Spinal cord (tissue), 10 donors: ENCODE measurements at places on chromosomes 6 and 20.

- no peaks in the 10 kb centered on the region for H3K27me3 ChIP-seq
- no peaks in the 10 kb centered on the region for H3K36me3 ChIP-seq
- no peaks in the 10 kb centered on the region for H3K4me1 ChIP-seq
- no peak overlapping the region for H3K27ac ChIP-seq
- H3K4me3 ChIP-seq, result no peak overlapping the region
These were observed 14.0 kb upstream of the BTN3A2 start for GRCh38 chr6:26350858-26351543.

DNA sequence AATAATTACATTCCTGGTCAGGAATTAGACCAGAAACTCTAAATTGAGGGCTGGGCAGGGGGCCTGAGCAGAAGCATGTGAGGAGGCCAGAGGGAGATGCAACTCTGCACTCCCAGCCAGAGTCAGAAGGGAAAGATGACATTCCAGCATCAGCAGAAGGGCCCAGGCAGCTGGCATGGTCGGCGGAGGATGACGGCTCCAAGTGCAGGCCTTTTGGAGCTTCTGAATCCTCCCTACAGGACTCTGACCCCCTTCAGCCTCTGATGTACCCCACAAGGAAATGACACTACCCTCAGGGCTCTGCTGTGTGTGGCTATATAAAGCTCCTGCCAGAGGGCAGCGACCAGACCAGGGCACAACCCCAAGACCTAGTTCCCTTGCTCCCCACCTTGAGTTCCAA is 1.9 kb downstream of the LRFN2 start:
- DNase-seq, result no peak
- H3K4me3 ChIP-seq, result peak overlapping the region; percentile 51
- peaks cover 27% of the 10 kb centered on the region for H3K4me1 ChIP-seq

DNA sequence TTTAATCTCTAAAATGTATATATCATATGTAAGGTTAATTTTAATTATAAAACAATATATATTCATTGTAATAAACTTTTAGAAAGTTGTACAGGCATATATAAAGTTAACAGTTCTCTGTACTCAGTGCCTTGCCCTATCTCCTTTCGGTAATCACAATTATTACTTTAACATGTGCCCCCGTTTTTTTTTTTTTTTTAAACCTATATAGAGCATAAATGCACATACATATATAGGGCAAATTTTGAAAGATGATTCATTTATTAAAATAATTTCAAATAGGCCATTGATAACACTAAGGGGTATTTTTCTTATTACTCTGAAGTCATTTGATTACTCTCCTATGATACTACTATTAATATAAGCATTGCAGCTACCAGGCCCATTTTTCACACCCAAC is 1.9 kb downstream of the ASF1A start:
- peaks cover 3% of the 10 kb centered on the region for H3K36me3 ChIP-seq
- DNase-seq, result no peak
- H3K27ac ChIP-seq, result no peak overlapping the region
- H3K4me1 ChIP-seq, result peaks cover 4% of the 10 kb centered on the region

- DNase-seq, result no peak
- no peak overlapping the region for H3K4me3 ChIP-seq
- no peak overlapping the region for H3K27ac ChIP-seq
- H3K4me1 ChIP-seq, result peaks cover 8% of the 10 kb centered on the region
- no peaks in the 10 kb centered on the region for H3K36me3 ChIP-seq
These were observed 412.7 kb upstream of the SOX4 start for GRCh38 chr6:21180800-21181337.

DNA sequence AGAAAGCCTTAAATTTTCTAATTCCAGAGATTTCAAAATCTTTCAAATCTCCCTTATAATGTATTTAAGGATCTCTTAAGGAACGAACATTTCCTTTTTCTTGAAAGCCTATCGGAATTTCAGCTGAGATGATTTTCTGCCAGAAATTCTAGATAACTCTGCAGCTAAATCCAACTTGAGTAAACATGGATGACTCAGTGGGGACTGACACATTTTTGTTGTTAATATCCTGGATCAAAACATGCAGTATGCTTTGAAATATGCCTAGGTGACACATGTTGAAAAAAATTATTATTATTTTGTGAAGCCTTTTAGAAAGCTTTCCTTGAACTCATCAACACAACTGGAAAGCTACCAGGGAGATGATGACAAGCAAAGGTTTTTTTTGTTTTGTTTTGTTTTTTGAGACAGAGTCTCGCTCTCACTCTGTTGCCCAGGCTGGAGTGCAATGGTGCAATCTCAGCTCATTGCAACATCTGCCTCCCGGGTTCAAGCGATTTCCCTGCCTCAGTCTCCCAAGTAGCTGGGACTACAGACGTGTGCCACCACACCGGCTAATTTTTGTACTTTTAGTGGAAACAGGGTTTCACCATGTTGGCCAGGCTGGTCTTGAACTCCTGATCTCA is 140.1 kb upstream of the SNX9 start:
- H3K4me1 ChIP-seq, result peaks cover 11% of the 10 kb centered on the region
- no peaks in the 10 kb centered on the region for H3K27me3 ChIP-seq
- H3K4me3 ChIP-seq, result no peak overlapping the region
- DNase-seq, result no peak
- no peak overlapping the region for H3K27ac ChIP-seq

DNA sequence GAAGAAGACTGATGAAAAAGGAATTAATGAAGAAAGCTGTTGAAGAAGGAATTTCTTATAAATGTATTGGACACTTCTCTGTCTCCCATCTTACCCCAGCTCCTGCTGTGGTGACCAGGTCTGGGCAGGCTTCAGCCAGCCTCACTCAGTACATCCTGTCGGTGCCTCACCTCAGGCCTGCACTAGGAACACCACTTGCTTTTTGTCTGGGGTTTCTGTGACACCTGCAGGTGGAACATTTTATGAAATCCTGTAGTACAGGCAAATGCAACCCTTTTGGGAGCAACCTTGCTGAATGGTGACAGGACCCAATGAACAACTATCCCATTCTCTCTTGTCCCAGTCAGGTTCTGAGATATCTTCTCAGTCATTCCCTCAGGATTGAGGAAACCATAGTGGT is 129.7 kb downstream of the PRDM13 start:
- H3K27me3 ChIP-seq, result no peaks in the 10 kb centered on the region
- H3K27ac ChIP-seq, result no peak overlapping the region
- no peak overlapping the region for H3K4me3 ChIP-seq
- no peak for DNase-seq

DNA sequence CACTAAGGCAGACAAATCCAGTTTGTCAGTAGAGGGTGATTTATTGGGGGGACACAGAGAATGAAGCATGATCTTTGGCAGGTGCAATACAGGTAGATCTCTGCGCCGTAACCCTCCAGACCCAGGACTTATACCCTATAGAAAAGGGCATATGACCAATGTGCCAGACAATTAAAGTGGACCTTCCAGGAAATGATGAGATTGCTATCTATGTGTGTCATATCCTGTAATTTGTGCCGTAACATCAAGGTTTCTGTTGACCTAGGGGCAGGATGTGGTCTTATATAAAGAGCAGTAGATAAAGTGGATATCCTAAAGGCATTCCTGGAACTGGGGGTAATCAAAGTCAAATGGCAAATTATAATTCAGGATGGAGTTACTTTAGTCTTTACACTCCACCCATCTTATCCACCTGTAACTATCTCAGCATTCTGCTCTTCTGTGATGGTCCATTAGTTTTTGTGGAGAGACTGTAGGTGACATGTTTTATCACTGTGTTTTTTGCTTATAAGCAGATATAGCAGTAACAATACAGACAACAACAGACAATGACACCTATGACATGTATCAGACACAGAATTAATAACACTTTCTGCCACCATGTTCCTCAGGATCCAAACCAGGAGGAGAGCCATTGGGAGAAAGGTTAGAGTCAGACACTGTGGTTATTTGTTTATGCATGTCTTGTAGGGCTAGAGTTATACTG is 43.1 kb upstream of the ZNF337 start:
- H3K36me3 ChIP-seq, result no peaks in the 10 kb centered on the region
- H3K4me1 ChIP-seq, result no peaks in the 10 kb centered on the region
- H3K27me3 ChIP-seq, result no peaks in the 10 kb centered on the region

GRCh38 chr20:50560867-50561266 is 50.7 kb downstream of the PTPN1 start:
- peaks cover 8% of the 10 kb centered on the region for H3K4me1 ChIP-seq
- no peak overlapping the region for H3K27ac ChIP-seq
- no peak for DNase-seq
- H3K4me3 ChIP-seq, result no peak overlapping the region

- no peak overlapping the region for H3K27ac ChIP-seq
- H3K27me3 ChIP-seq, result no peaks in the 10 kb centered on the region
- no peaks in the 10 kb centered on the region for H3K36me3 ChIP-seq
These were observed 7.4 kb downstream of the PERP start for GRCh38 chr6:138099832-138100231.
